RWPE2 (cell line): ENCODE measurements at places on chromosomes 11 and 22.
A peak's percentile ranks its signal among the peaks of the same experiment; 100 is the strongest.

DNA sequence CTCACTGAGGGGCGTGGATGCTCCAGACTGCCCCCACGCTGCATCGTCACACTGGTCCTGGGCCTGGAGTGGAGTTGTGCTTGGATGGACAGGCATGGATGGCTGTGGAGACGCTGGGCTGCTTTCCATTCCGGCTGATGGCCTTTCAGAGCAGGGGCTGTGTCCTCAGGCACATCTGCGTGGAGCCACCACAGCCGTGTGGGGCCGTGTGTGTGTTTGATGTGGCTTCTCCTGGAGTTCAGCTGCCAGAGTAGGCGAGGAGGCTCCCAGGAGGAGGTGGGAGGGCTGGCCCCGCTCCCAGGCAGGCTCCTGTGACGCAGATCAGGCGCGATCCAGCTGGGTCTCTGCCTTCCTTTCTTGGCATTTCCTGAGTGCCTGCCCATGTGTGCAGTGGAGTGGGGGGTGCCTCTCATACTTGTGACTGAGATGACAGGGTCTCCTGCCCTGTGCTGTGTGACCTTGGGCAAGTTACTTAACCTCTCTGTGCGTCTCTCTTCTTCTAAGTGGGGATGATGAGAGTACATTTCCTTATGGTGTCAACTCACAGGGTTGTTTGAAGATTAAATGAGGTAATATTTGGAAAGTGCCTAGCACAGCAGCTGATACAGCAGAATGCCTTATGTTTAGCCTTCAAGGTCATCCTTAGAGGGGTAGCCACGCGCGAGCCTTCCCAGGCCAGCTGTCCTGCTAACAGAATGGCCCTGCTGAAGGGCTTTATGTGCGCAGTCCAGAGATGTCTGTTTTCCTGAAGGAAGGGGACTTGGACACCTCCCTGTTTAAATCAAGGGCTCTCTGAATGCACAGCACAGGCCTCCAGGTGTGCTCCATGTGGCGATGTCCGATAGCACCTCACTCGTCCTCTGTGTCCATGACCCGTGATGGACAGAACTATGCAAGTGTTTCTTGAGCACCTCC is 33.5 kb downstream of the GLB1L2 start:
- no peaks in the 10 kb centered on the region for H3K27me3 ChIP-seq
- peak; percentile 47 for DNase-seq
- H3K4me3 ChIP-seq = no peak overlapping the region
- no peaks in the 10 kb centered on the region for H3K4me1 ChIP-seq
- H3K36me3 ChIP-seq = no peaks in the 10 kb centered on the region

GRCh38 chr22:37476389-37477329 is 9.5 kb downstream of the MFNG start:
- H3K4me1 ChIP-seq = no peaks in the 10 kb centered on the region
- H3K27ac ChIP-seq = no peak overlapping the region
- no peak for DNase-seq
- no peak overlapping the region for H3K4me3 ChIP-seq
- no peaks in the 10 kb centered on the region for H3K36me3 ChIP-seq

GRCh38 chr11:66617155-66617834 is 865 bp downstream of the RBM14 start:
- peak overlapping the region; percentile 58 for H3K27ac ChIP-seq
- DNase-seq = no peak
- H3K4me3 ChIP-seq = peak overlapping the region; percentile 55
- peaks cover 12% of the 10 kb centered on the region for H3K4me1 ChIP-seq
- peaks cover 47% of the 10 kb centered on the region for H3K36me3 ChIP-seq

DNA sequence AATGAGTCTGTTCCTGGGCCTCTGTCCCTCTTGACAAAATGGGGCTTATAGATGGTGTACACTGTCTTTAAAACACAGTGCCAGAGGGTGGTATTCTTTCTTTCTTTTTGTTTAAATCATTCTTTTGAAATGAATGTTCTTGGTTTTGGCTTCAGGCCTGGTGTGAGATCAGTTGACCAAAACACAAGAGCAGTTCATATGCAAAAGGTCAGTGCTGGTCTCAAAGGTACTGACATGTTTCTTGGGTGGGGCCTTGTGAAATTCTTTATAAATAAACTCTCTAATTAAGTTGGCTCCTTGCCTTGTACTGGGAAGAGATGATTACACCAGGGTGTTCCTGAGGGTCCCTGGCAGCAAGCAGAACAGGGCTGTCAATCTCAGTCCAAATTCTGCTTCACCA is 110.0 kb downstream of the FBXO7 start:
- no peak overlapping the region for H3K4me3 ChIP-seq
- H3K27me3 ChIP-seq = no peaks in the 10 kb centered on the region
- peak overlapping the region; percentile 20 for H3K27ac ChIP-seq

- H3K27ac ChIP-seq = no peak overlapping the region
- H3K4me3 ChIP-seq = no peak overlapping the region
- DNase-seq = no peak
- no peaks in the 10 kb centered on the region for H3K27me3 ChIP-seq
- no peaks in the 10 kb centered on the region for H3K36me3 ChIP-seq
- peaks cover 13% of the 10 kb centered on the region for H3K4me1 ChIP-seq
Measured at GRCh38 chr11:34567733-34568132, 53.2 kb upstream of the EHF start.

- peak overlapping the region; percentile 91 for H3K27ac ChIP-seq
- peak overlapping the region; percentile 100 for H3K4me3 ChIP-seq
- peaks cover 7% of the 10 kb centered on the region for H3K4me1 ChIP-seq
Measured at GRCh38 chr11:66070604-66071380, 720 bp downstream of the PACS1 start.

DNA sequence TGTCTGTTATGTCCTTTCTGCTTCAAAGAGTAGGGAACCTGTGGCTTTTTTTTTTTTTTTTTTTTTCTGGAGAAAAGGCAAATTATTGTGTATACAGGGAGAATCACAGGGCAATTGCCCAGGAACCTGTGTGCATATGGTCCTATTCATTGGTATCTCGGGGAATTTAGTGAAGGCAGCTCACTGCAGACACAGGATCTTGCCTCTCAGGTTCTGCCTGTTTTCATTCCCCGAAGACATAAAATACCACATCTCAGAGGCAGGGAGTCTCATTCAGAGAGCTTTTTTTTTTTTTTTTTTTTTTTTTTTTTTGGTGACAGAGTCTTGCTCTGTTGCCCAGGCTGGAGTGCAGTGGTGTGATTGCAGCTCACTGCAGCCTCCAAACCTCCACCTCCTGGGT is 88.3 kb downstream of the OSBP2 start:
- H3K36me3 ChIP-seq = no peaks in the 10 kb centered on the region
- no peak overlapping the region for H3K27ac ChIP-seq
- no peak overlapping the region for H3K4me3 ChIP-seq
- H3K4me1 ChIP-seq = no peaks in the 10 kb centered on the region
- DNase-seq = no peak
- no peaks in the 10 kb centered on the region for H3K27me3 ChIP-seq

- no peaks in the 10 kb centered on the region for H3K4me1 ChIP-seq
- no peak for DNase-seq
- no peak overlapping the region for H3K27ac ChIP-seq
- no peaks in the 10 kb centered on the region for H3K27me3 ChIP-seq
Measured at GRCh38 chr22:24550028-24550901, 4.7 kb downstream of the GUCD1 start.

DNA sequence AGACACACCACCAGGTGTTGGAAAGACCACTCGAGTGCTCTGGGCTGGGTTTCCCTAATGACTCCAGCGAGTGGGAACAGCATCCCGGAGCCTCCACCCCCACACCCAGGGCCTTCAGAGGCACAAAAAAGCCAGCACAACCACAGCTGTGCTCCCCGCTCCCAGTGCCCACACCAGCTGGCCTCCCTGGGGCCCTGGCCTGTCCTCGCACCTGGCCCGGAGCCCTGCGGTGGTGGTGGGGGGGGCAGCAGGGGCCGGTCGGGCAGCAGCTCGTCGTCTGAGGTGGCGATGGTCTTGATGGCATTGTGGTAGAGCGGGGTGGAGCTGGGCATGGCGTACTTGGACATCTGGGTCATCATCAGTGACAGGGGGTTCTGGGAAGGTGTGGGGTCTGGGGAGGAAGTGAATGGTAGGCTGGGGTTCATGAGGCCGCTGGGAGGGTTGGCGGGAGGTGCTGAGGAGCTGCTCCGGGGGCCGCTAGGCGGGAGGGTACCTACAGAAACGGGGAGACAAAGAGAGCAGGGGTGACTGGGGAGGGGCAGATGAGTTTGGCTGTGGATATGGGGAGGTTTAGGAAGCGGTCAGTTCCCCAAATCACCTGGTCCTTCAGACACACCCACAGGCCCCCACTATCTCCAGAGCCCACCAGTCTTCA is 16.1 kb downstream of the CXCR5 start:
- H3K27ac ChIP-seq = no peak overlapping the region
- H3K36me3 ChIP-seq = peaks cover 61% of the 10 kb centered on the region
- no peak for DNase-seq

DNA sequence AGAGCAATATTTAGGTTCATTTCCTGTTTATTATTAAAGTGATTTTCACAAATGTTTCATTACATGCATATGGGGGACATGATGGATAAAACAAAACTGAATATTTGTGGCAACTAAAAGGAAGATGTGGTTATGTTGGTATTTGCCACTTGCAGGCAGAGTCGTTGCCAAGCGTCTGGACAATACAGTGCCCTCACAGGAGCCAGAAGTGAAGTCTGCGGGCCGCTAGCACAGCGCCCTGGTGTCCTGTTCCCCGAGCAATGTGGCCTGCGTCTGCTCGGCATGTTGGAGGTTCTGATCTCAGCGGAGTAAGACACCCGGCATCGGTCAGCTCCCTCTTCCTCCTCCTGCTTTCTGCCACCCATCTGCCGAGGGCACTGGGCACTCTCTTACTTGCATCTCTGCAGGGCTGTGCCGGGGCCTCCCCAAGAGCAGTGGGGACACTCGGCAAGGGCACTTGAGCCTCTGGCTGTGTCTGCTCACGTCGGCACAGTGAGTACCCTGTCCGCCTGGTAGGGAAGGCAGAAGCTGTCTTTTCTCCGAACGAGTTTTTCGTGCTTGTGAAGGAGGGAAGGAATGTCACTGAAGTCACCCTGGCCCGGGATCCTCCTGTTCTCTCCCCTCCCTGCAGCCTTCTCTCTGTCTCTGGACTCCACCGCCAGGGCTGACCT is 10.5 kb upstream of the TTLL12 start:
- DNase-seq = no peak
- no peaks in the 10 kb centered on the region for H3K36me3 ChIP-seq
- no peak overlapping the region for H3K4me3 ChIP-seq
- no peaks in the 10 kb centered on the region for H3K4me1 ChIP-seq

GRCh38 chr11:47378010-47378835 is at the start of gene SPI1:
SPI1 (minus strand) TSS chr11:47378547; CDS start chr11:47378353, 194 bp downstream.
- DNase-seq = no peak
- H3K36me3 ChIP-seq = no peaks in the 10 kb centered on the region
- H3K27ac ChIP-seq = no peak within 1 kb of the TSS
- H3K4me1 ChIP-seq = no peaks in the 10 kb centered on the region
- no peaks in the 10 kb centered on the region for H3K27me3 ChIP-seq

- no peaks in the 10 kb centered on the region for H3K27me3 ChIP-seq
- no peak overlapping the region for H3K27ac ChIP-seq
Measured at GRCh38 chr11:2420502-2421225, 20.1 kb downstream of the TSSC4 start.

DNA sequence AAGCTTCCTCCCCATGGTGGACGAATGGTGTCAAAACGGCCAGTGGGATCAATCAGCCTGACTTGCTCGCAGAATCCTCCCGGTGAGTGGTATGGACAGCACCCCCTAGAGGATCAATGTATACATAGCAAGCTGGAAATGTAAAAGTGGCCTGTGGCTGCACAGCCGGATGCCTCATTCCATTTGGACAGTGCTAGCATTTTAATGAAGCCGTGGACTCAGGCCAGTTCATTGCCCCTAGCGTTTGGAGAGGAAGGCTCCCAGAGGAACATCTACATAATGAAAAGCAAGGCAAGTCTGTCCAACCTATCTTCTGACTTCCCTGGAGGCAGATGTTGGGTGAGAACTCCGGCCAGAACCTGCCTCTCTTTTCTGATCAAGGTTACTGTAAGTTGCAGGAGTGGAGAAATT is 942.3 kb downstream of the NTM start:
- no peak for DNase-seq
- H3K27me3 ChIP-seq = no peaks in the 10 kb centered on the region
- H3K27ac ChIP-seq = no peak overlapping the region
- no peak overlapping the region for H3K4me3 ChIP-seq
- no peaks in the 10 kb centered on the region for H3K36me3 ChIP-seq

DNA sequence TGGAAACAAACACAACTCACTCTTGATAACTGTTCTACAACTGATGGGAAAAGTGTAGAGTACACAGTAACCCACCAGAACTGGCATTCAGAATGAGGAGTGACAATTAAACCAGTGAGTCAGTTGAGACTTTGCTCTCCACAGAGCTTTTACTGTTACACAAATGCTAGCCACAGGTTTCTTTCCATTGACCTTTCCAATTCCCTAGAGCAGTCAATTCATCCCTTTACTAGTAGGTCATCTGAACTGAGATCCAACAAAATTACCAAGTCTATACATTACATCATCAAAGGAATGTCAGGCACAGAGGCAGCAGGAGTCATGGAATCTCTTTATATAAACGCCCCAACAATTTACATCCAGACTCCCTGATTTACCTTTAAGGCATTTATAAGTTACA is 65.9 kb downstream of the PHF21A start:
- no peak for DNase-seq
- H3K4me3 ChIP-seq = no peak overlapping the region
- 0 out of 2 replicates have a peak, but pooled peaks cover 4% of the 10 kb centered on the region for H3K36me3 ChIP-seq
- H3K27ac ChIP-seq = no peak overlapping the region
- no peaks in the 10 kb centered on the region for H3K27me3 ChIP-seq
- peaks cover 4% of the 10 kb centered on the region for H3K4me1 ChIP-seq

- H3K27me3 ChIP-seq = no peaks in the 10 kb centered on the region
- no peak overlapping the region for H3K27ac ChIP-seq
- no peaks in the 10 kb centered on the region for H3K4me1 ChIP-seq
- DNase-seq = no peak
- no peak overlapping the region for H3K4me3 ChIP-seq
Measured at GRCh38 chr11:133943950-133944698, 12.6 kb downstream of the IGSF9B start.

DNA sequence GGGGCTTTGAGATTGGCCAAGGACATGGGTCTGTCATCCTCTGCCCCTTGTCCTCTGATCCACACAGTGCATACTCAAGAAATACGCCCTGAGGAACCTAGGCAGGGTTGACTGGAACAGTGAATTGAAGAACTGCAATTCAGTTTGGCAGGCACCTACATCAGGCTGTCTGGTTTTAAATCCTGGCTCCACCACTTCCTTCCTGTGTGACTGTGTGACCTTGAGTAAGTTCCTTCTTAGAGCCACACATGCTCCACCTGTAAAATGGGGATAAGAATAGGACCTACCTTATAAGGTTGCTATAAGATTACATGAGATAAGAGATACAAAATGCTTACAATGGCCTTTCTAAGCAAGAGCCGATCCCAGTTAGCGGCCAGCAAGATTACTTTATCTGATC is 15.8 kb upstream of the TCF20 start:
- H3K27ac ChIP-seq = no peak overlapping the region
- peaks cover 18% of the 10 kb centered on the region for H3K27me3 ChIP-seq
- H3K4me3 ChIP-seq = no peak overlapping the region
- no peak for DNase-seq
- H3K36me3 ChIP-seq = no peaks in the 10 kb centered on the region
- H3K4me1 ChIP-seq = no peaks in the 10 kb centered on the region
